SK-MEL-5 (cell line): ENCODE measurements at places on chromosomes 2 and 18.

- no peak for DNase-seq
These were observed 104.6 kb downstream of the EVA1A start for GRCh38 chr2:75456111-75456510.

DNA sequence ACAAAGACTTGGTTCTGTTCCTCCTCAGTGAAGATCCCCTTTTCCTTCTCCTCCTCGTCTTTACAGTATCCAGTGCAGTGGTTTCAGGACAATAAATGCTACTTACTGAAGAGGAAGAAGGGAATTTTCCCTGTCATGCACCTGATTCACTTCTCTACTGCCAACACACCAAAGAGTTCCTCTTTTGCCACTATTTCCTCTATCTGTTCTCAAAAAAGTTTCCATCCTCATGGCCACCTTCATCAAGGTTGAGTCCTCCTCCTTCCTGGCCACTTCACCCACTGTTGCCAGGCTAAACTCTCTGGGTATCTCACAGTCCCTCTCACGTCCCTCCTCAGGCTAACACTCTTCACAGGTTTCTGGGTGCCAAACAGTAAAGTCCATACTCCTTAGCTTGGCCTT is 41.7 kb downstream of the PLEKHM3 start:
- DNase-seq = no peak

GRCh38 chr2:19360966-19361321 is 2.5 kb upstream of the OSR1 start:
- no peak for DNase-seq

GRCh38 chr2:50777954-50778353 is 254.0 kb downstream of the NRXN1 start:
- no peak for DNase-seq

GRCh38 chr2:217099561-217099960 is 239.7 kb upstream of the TNP1 start:
- DNase-seq = no peak

- no peak for DNase-seq
These were observed 8.3 kb upstream of the VWA3B start for GRCh38 chr2:98078701-98079100.

DNA sequence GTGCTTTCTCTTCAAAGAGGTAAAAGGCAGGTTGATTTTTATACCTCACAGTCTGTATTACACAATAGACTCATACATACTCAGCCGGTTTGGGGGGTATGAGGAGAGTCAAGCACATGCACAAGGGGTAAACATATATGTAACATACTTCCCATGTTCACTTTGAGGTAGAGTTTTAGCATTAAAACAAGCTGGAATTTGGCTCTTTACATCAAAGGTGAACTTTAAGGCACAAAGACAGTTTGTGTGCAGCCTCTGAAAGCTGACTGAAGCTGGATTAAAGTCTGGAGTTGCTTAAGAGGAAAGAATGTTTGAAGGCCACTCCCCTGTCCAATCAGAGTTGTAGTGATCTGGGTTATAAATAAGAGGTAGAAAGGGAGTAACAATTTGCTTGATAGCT is 282.0 kb downstream of the DPP10 start:
- no peak for DNase-seq

GRCh38 chr2:128536925-128537620 is 218.4 kb upstream of the HS6ST1 start:
- DNase-seq = peak; percentile 26

DNA sequence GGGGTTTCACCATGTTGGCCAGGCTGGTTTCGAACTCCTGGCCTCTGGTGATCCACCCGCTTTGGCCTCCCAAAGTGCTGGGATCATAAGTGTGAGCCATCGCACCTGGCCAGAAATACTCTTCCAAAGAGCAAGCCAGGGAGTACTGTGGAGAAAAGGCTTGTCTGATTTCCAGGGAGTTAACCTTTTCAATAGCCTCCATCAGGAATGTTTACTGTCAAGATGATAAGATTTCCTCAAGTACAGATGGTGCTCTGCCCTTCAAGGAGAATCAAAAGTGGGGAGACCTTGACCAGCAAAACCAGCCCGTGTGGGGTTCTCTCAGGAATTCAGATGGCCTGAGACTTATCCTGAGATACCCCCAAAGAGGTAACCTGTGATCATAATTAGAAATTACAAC is 237.2 kb downstream of the PRKCE start:
- no peak for DNase-seq

GRCh38 chr2:54838585-54839035 is 115.1 kb downstream of the EML6 start:
- peak; percentile 88 for DNase-seq

- DNase-seq = no peak
These were observed 49.8 kb downstream of the FAM168B start for GRCh38 chr2:131043199-131044074.

GRCh38 chr2:237818066-237818473 is 19.5 kb downstream of the RBM44 start:
- no peak for DNase-seq

GRCh38 chr2:235543128-235543750 is 49.4 kb downstream of the AGAP1 start:
- no peak for DNase-seq

DNA sequence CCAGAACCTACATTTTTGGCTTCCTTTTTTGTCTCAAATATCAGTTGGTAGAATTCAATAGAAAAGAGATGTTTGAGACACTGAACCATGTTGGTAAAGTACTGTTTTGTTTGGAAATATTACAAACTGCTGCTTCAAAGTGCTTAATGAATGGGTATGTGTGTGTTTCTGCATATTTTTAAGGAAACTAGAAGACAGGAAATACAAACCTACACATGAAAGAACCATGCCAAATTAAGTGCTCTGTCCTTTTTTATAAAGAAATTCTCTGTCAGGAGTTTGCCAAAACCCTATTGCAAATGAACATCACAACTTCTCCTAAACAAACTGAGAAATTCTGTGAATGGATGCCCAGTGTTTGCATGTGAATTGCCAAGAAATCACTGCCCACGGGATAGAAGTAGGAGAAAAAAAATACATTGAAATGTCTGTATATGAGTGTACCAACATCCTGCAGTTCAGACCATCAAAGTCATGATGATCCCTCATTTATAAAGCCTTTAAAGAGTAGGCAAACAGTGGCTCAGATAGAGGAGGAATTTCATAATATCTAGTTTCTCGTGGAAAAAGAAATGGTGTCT is 69.6 kb upstream of the RND3 start:
- peak; percentile 62 for DNase-seq

DNA sequence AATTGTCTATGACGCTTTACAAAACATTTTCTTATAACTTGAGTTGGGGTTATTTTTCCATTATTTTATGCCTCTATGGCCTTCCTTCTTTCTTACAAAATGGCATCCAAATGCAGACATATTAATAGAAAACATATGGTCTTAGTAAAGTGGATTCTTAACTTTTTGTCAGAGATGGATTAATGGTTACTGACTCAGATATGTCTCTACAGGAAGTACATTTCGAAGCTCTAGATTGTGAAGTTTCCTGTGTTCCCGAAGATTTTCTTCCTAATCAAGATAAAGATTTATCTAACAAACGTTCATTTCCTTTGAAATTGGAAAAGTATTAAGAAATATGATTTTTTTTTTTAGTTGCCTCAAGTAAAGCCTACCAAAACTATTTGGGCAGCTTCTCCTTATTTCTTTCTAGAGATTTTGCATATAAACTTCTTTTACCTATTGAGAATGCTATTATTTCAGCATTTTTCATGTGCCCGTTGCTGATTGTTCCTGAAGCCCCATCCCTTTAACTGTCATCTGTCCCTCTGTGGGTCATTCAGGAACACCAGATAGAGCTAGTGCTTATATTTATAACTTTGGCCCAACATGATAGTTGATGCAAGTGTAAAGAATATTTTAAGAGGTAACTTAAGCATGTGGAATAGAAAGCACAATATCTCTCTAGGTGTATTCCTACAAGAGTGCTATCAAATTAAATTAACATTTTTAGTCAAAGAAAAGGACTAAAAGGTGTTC is 498.0 kb downstream of the CCDC85A start:
- DNase-seq = no peak

- DNase-seq = no peak
These were observed 76.4 kb upstream of the BCL11A start for GRCh38 chr2:60629801-60630385.

DNA sequence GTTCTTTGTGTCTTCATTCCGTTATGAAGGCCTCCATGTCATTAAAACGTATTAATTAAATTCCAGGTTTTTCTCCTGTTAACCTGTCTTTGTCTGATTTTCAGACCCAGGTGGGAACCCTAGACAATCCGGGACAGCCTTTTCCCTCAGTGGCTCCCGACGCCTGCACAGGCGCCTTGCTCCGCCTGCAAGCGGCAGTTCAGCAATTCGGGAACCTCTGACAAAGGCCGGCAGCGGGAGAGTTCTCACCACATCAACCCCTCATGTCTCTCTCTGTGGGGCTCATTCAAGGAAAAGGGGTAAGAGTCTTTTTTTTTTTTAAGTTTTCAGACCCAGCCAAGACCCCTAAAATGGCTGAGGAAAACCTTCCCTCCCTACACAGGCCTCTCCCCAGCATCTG is 259.8 kb upstream of the SALL3 start:
- no peak for DNase-seq

DNA sequence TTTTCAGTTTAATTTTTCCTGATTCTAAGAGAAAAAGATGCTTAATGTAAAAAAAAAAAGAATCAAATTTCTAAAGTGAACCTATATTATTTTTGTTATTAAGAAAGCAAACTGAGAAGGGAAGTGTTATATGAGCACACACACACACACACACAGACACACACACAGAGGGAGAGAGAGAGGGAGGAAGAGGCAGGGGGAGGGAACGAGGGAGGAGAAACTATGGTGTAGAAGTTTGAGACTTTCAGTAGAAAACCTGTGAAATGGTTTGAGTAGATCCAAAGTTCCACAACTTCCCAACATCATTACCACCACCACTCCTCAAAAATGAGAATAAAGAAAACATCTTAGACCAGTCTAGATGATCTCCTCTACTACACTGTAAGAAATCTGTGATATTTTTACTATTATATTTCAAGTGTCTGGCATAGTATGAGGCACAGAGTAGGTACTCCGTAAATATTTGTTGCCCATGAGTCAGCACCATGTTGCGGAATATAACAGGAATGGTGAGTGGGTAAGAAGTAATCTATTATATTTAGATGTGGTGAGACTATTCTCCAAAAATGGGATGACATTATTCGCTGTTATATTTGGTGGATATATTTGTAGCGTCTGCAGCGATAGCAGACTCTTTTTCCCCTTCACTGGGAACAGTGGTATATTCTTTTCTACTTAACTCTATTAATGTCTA is 149.4 kb upstream of the DNMT3A start:
- DNase-seq = no peak

DNA sequence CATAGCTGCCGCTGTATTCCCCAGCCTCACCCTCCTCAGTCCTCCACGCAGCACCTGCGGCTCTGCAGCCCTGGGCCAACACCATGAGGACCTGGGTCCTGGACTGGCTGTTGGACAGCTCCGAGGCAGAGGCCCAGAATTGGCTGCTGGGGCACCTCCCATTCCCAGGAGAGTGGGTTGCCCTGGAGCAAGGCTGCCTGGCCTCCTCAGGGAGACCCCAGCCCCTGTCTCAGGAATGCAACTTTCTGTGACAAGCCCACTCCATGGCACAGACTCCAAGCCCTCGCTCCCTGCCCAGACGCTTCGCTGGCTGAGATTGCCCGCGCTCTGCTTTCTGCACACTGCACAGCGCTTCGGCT is 33.0 kb downstream of the CYP26B1 start:
- no peak for DNase-seq

DNA sequence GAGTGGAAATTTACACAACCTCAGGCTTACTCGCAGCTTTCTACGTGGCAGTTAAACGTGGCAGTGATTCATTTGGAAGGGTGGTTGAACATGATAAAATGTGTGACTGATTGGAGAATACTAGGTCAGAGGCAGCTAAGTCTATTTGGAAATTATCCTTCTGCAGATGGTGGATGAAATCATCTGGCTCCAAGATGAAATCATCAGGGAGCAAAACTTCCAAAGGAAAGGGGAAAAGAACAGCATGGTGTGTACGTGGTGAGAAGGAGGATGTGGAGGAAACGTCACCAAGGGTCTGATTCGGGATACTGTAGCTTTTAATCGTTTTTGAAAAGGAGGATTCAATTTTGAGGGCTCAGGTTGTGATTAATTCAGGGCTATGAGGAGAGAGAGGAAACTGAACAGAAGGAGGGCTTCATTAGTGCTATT is 47.9 kb downstream of the COL3A1 start:
- DNase-seq = no peak

- no peak for DNase-seq
These were observed 28.8 kb downstream of the HDAC4 start for GRCh38 chr2:239371726-239372686.

GRCh38 chr2:17518212-17519154 is at the start of gene RAD51AP2:
Gene RAD51AP2 (minus strand): TSS chr2:17518440. CDS start chr2:17518415, 25 bp downstream.
- peak; percentile 77 for DNase-seq

- no peak for DNase-seq
These were observed 22.6 kb downstream of the FER1L5 start for GRCh38 chr2:96665083-96665569.

GRCh38 chr2:3121601-3122000 is 256.0 kb downstream of the EIPR1 start:
- peak; percentile 13 for DNase-seq

- no peak for DNase-seq
These were observed 27.5 kb upstream of the FAM237A start for GRCh38 chr2:206614811-206615210.

- no peak for DNase-seq
These were observed 23.2 kb downstream of the RRM2 start for GRCh38 chr2:10145519-10146357.

DNA sequence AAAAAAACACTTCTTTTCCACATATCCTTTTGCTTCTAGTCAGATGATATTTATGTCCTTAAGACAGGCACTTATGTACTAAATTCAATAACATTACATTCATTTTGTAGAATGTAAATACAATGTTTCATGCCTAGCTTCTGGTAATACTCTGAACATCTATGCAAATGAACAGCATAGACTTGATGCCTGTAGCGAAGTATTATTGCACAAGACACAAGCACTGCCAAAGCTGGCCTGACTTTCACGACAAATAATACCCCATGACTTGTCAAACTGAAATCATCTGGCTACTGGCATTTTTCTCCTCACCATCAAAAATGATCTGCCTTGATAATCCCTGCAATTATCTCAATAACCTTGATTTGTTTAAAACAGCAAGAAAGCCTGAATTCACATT is 101.3 kb downstream of the L3MBTL4 start:
- DNase-seq = no peak

DNA sequence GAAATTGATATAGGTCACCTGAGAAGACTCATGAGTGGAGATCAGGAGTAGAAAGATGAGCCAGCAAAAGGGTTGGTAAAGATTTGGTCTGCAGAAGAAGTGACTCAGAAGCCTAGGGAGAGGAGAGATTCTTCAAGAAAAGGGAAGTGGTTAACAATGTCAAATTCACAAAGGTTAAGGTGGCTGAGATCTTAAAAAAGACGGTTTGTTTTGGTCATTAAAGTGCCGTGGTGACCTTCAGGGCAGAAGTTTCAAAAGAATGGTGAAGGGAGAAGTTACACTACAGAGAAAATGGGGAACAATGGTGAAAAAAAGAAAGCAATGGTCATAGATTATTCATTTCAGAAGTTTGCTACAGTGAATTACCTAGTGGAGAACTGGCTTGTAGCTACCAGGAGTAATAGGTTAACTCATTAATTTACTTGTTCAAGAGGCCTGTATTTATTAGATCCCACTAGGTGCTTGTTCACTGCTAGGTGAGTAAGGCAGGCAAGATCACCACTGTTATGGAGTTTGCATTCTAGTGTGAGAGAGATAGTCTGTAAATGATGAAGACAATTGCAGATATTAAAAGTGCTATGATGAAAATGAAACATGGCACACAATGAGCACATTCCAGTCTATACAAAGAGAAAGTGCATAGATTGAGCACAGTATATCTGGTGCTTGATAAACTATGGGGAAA is 43.0 kb downstream of the FBXO48 start:
- no peak for DNase-seq
